ENCODE measurements at places on chromosomes 3 and 15. TPM values are rescaled to one million over a fixed set of nuclear protein-coding genes. Genes with fewer than 3 reads are reported as not detected.

Gene ZIC1
- not detected for total RNA-seq

Gene KLHL6
- not detected for total RNA-seq

Gene ATP8B4
- 3.2 TPM for total RNA-seq

Gene ROPN1
- total RNA-seq = not detected

Gene FSIP1
- total RNA-seq = 1.6 TPM

Gene CRABP1
- not detected for total RNA-seq

Gene QTRT2
- total RNA-seq = 15.6 TPM

Gene ITGA11
- total RNA-seq = 8.6 TPM

Gene CCR2
- total RNA-seq = not detected

Gene C3orf20
- total RNA-seq = under 0.01 TPM

Gene IL17RB
- total RNA-seq = under 0.01 TPM

Gene THUMPD3
- 58.6 TPM for total RNA-seq

Gene GOLGA6L7
- not detected for total RNA-seq

Gene SAMD7
- total RNA-seq = not detected

Gene SLC9C1
- not detected for total RNA-seq

Gene SCAANT1
- not detected for total RNA-seq

Gene QRICH1
- 82.7 TPM for total RNA-seq

Gene TMOD2
- 9.3 TPM for total RNA-seq

Gene GATA2
- 2.6 TPM for total RNA-seq

Gene ACAD11
- total RNA-seq = 56.1 TPM

Gene ZNF502
- total RNA-seq = 6.0 TPM

Gene CADM2
- 0.15 TPM for total RNA-seq

Gene SLC28A1
- total RNA-seq = not detected

Gene GUCA1C
- total RNA-seq = not detected

Gene ADAMTSL3
- total RNA-seq = 1.2 TPM

Gene FMN1
- 23.3 TPM for total RNA-seq

Gene XYLB
- total RNA-seq = 6.1 TPM

Gene TPRG1
- total RNA-seq = 0.17 TPM

Gene STRIT1
- not detected for total RNA-seq

Gene C3orf52
- total RNA-seq = 1.5 TPM

Gene DPPA2
- total RNA-seq = not detected

Gene TTC21A
- total RNA-seq = 6.1 TPM

Gene CEMIP
- total RNA-seq = 613 TPM

Gene USP8
- total RNA-seq = 44.0 TPM

Gene PLCH1
- 0.17 TPM for total RNA-seq

Gene TMEM202
- total RNA-seq = not detected

Gene GOLGA6D
- total RNA-seq = not detected

Gene MEIS2
- 51.1 TPM for total RNA-seq

Gene KBTBD13
- total RNA-seq = under 0.01 TPM

Gene SPSB4
- total RNA-seq = not detected

Gene FES
- total RNA-seq = 38.7 TPM

Gene GOLGA6A
- not detected for total RNA-seq

Gene SEC22C
- total RNA-seq = 70.3 TPM

Gene PRTG
- total RNA-seq = 1.7 TPM

Gene AADACL2
- total RNA-seq = not detected

Gene ACTC1
- total RNA-seq = not detected

Gene SLC24A5
- total RNA-seq = not detected

Gene MAGI1
- 17.6 TPM for total RNA-seq

Gene SAXO2
- 0.44 TPM for total RNA-seq

Gene FBXL22
- 0.15 TPM for total RNA-seq

Gene COLQ
- total RNA-seq = 0.66 TPM

Gene GALNT15
- total RNA-seq = 93.0 TPM

Gene TMEM207
- total RNA-seq = not detected

Gene DHX36
- 65.5 TPM for total RNA-seq

Gene UBAP1L
- 1.5 TPM for total RNA-seq

Gene CPA3
- total RNA-seq = not detected
